ENCODE measurements at places on chromosomes 13 and 19.

- DNase-seq, result no peak
Observed at GRCh38 chr13:40568246-40569023, 98.0 kb downstream of the FOXO1 start.

DNA sequence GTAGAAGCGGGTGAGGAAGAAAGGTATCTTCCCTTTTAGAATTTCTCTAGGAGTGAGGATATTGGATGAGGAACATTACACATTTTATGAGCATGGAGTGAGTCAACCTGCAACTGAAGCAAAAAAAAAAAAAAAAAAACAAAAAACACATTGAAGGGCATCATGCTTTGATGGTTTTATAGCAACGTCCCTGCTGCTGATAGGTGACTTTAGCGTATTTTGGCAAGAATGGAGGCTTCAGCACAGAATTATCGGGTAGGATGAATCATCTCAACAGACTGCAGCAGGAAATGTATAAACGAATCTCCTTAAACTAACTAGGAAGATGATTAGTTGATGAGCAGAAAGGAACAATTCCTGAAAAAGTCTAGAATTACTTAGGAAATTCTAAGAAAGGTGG is 1359.6 kb upstream of the ATXN8OS start:
- DNase-seq, result no peak

DNA sequence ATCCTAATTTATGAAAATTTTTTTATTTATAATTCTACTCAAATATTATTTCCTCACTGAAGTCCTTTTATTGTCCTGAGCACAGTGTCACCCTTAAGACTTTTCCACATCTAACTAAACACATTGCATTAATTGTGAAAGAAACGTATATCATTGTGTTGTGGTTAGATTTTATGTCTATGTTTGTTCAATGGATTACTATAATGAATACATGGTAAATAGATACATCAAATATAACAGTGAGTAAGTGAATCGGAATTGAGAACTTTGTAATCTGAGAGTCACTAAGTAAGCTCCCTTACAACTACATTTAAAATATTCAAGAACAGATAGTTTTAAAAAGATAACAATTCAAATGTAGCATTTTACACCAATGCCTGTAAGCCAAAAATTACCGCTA is 417.6 kb upstream of the PCDH20 start:
- DNase-seq, result no peak

DNA sequence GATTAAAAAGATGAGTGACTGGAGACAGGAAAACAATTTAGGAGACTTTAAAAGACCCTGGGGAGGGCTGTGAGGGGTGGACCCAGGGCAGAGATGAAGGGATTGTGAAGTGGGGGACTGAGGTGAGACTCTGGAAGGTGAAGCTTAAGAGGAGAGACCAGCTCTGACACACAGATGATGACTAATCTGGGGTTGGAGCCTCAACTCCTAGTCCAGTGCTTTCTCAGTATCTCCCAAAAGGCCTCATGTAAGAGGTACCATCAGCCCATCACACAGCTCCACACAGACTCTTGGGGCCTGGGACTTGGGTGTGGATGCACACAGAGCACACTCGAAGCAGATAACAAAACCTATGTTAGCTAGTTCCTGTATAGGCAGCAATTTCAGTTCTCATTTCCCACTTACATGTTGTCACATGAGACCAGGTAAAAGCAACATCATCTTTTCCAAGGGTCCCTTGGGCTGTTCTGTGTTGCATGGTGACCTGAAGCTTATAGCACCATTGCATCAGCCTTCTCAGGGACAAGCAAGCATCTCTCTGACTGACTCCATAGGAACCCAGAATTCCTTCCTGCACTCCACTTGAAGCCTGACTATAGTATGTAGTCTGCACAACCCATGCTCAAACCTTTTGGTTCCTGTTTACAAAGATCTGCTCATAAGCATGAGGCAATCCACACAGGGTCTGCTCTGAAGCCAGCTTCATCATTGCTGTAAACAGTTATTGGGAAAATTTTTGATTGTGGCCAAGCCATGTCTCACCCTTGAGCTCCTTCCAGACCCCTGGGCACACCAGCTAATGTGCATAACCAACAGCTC is 88.6 kb upstream of the MYCBP2 start:
- no peak for DNase-seq

GRCh38 chr13:106597749-106598395 is 29.9 kb upstream of the ARGLU1 start:
- DNase-seq, result no peak

GRCh38 chr13:48233889-48234488 is 983 bp downstream of the ITM2B start:
- no peak for DNase-seq

GRCh38 chr19:39839678-39840327 is 5.8 kb upstream of the DYRK1B start:
- no peak for DNase-seq

GRCh38 chr19:47107953-47108746 is 5.4 kb downstream of the ZC3H4 start:
- DNase-seq, result no peak

GRCh38 chr19:53394522-53394973 is 401 bp upstream of the ZNF765 start:
- peak; percentile 67 for DNase-seq

DNA sequence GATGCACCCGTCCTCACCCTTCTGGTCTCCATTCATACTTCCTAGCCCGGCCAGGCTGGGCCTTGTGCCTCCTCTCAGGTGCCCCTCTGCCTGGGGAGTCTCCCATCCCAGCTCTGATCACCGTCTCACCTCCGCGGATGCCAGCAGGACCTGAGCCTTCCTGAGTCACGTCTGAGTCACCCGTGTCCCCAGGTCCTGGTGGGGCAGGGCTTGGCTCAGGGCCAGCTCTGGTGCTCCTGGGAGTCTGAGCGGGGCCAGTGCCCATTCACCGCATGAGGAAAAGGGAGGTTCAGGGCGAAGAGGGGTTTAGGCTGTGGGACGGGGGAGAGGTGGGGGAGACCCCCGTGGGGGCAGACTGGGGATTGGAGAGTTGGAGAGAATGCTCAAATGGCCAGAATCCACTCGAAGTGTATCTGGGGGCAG is 593 bp downstream of the ATP8B3 start:
- peak; percentile 76 for DNase-seq

DNA sequence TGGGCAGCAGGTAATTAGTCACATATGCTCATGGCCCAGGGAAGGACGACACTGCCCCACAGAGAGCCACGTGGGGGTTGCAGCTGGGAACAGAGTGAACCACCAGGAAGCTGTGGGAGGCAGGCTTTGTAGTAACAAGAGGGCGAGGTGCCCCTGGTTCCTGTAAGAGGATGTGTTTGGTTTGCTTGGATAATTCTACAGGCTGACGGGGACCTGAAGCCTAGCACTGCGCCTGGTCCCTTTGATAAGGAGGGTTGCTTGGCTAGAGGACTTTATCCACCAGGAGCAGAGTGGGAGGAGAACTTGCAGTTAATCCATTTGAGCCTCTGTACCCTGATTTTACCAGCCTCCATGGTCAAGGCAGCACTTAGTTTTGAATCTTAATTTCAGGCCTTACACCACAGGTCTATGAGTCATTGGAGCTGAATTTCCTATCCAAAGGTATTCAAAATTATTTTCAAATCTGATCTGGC is 67.4 kb upstream of the CLDN10 start:
- DNase-seq, result peak; percentile 30

DNA sequence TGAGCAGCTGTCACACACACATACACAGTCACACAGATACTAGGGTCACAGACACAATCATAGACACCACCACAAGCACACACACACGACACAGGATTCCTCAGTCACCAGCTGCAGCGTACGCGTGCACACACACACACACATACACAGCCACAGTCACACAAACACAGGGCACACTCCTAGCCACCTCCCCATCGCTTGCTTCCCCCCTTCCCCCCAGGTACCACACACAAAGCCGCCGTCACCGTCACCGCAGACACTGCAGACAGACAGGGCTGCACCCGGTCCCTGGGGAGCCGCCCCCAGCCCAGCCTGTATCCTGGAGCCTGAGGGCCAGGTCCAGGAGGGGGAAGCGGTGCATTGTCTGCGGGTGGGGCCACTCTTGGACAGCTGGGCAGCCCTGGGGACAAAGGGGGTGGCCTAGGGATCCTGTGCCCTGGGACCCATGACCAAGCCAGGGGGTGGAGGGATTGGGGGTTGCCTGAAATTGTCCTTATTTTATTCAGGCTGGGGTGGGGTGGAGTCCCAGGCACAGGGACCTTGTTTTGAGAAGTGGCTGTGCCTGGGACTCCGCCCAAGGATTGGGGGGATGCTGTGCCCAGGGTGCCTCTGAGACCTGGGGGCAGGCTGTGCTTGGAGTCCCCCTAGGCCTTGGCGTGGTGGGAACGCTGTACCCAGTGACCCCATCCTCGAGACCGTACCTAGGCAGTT is 957 bp downstream of the NUMBL start:
- DNase-seq, result peak; percentile 49

DNA sequence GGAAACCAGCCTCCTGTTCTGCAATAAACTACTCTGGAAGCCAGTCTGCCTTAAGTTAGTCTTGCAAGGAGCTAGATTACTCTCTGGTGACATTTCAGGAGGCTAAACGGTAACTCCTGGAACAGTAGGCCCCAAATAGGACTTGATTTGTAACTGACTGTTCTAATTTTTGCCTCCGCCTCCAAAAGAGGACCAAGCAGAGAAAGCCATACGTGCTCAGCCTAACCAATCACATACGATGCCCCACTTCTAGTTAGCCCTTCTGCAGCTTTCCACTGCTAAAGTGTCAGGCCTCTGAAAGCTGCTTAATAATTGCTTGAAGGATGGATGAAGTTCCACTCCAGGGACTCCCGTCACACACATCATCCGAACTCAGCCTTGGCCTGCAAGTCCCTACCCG is 744 bp downstream of the ZNF805 start:
- no peak for DNase-seq

GRCh38 chr19:13103581-13104359 is 1.1 kb upstream of the LYL1 start:
- no peak for DNase-seq

GRCh38 chr19:10625762-10626138 is 397 bp downstream of the SLC44A2 start:
- DNase-seq, result no peak

DNA sequence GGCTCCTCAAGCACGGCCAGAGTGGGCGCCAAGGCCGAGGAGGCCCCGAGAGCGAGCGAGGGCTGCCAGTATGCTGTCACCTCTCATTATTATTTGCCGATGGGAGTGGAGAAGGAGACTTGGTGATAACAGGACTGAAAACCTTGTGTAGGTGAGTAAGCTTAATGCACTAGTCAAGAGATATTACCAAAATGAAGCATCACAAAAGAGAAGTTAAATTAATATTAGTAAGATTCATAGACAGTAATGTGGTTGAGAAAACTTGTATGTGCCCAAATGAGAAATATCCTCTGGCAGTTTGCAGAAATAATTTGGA is 204.5 kb upstream of the SLITRK1 start:
- DNase-seq, result no peak

DNA sequence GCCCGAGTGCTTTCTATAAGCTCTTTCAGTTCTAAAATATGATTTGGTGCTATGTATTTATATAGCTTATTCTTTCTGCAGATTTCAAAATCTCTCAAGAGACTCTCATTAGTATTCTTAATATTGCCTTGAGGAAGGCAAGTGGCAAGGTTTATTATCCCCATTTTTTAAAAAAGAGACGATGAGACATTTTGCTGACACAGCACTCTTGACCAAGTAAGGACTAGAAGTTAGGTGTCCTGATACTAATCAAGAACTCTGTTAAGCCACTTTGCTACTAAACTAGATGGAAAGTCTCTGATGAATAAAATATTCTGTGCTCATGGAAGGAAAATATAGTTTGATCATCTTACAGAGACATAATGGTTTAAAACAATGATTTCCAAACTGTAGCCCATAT is 164.7 kb downstream of the MZT1 start:
- DNase-seq, result no peak

GRCh38 chr13:28031220-28031895 is 42.9 kb upstream of the URAD start:
- no peak for DNase-seq

DNA sequence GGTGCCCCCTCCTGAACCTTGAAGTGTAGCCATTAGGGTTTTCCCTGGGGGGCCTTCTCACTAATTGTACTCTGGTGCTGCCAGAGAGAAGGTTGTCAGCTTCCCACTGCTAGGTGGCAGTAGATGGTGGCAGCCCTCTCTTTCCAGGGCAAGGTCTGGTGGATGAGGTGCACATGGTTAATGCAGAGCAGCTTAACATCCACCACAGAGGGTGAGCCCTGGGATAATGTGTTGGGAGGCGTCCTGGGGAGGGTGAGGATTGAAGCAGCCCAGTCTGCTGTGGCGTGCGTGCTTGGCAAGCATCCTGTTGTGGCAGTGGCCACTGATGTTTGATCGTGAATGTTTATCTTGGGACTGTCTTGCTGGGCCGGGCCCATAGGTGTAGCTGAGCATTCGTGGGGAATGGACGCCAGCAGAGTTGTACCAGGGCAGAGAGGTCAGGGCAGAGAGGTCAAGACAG is 5.8 kb downstream of the EGLN2 start:
- no peak for DNase-seq

DNA sequence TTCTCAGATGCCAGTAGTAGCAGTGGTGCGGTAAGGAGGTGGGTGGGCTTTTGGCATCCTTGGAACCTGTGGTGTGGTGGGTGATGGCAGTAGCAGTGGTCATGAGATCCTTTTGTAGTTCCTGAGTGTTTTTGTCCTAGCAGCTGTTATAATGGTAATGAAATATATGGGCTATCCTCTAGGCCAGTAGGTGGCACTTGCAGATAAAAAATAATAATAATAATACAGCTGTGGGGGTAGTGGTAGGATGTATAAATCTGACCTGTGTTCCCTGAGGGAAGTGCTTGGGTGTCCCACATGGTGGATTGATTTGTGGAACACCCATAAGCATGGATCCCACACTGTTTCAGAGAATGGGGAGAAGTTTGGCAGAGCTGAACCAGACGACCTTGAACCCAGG is 334.0 kb downstream of the SLITRK5 start:
- DNase-seq, result no peak

- no peak for DNase-seq
Observed at GRCh38 chr13:99469041-99469440, 32.2 kb upstream of the TM9SF2 start.

DNA sequence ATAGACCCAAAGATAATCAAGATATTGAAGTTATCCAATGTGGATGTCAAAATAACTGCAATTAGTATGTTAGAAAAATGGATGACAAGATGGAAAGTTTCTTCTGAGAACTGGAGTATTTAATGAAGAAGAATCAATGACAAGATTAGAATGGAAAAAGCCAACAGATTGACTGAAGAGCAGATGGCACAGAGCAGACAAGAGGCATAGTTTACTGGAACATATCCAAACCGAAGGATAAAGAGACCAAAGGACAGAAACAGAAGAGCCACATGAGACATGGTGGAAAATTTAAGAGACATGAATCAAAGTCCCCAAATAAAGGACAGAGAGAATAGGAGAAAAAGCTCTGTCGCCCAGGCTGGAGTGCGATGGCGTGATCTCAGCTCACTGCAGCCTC is 89.6 kb upstream of the RXFP2 start:
- DNase-seq, result no peak
